Epithelial cell of alveolus of lung (primary cell): ENCODE measurements at places on chromosomes 4 and X. TPM values are rescaled to one million over a fixed set of nuclear protein-coding genes. Genes with fewer than 3 reads are reported as not detected.

Gene PAGE2B
- total RNA-seq: not detected in 2 replicates

Gene EPHA5
- total RNA-seq: 0.26 and 0.48 TPM in 2 replicates

Gene RBM46
- 0.08 and 0.39 TPM in 2 replicates for total RNA-seq

Gene LEF1
- 12.9 and 29.2 TPM in 2 replicates for total RNA-seq

Gene ANAPC10
- 22.2 and 30.4 TPM in 2 replicates for total RNA-seq

Gene GPR119
- total RNA-seq: not detected in 2 replicates

Gene ALG13
- total RNA-seq: 10.3 and 38.2 TPM in 2 replicates
